Activated naive CD8-positive, alpha-beta T cell treated with anti-CD3 and anti-CD28 coated beads for 36 hours (primary cell): ENCODE measurements at places on chromosomes 3 and 15. TPM values are rescaled to one million over a fixed set of nuclear protein-coding genes. Genes with fewer than 3 reads are reported as not detected.

- no peaks in the 10 kb centered on the region for H3K36me3 ChIP-seq
- no peak overlapping the region for H3K4me3 ChIP-seq
- DNase-seq: no peak
- peaks cover 10% of the 10 kb centered on the region for H3K4me1 ChIP-seq
- no peaks in the 10 kb centered on the region for H3K27me3 ChIP-seq
Measured at GRCh38 chr15:50800715-50801114, 35.2 kb upstream of the SPPL2A start.

DNA sequence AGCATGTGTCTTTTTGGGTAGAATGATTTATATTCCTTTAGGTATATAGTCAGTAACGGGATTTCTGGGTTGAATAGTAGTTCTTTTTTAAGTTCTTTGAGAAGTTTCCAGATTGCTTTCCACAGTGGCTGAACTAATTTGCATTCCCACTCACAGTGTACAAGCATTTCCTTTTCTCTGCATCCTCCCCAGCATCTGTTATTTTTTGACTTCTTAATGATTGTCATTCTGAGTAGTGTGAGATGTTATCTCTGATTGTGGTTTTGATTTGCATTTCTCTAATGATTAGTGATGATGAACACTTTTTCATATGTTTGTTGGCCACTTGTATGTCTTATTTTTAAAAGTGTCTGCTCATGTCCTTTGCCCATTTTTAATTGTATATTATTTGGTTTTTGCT is 337.6 kb downstream of the EFHB start:
- H3K4me3 ChIP-seq: no peak overlapping the region
- peaks cover 4% of the 10 kb centered on the region for H3K27me3 ChIP-seq
- H3K27ac ChIP-seq: no peak overlapping the region
- H3K4me1 ChIP-seq: no peaks in the 10 kb centered on the region
- DNase-seq: no peak

DNA sequence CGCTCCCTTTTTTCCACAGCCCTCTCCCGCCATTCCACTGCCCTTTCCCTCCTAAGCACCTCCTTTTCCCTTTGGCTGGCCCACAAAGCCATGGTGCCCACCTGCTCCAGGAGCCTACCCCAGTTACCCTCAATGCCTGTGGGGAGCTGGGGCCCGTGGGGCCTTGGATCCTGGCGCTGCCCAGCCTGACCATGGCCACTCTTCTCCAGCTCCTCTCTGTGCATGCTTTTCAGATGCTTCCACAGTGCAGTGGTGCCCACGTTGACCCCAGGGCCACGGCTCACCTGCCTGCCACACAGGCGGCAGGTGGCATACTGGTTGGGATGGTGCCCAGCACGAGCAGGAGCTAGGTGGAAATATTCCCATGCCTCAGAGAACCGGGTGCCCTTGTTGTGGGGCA is 1.5 kb downstream of the ZBED2 start:
- H3K27me3 ChIP-seq: no peaks in the 10 kb centered on the region
- H3K4me1 ChIP-seq: peaks cover 67% of the 10 kb centered on the region
- H3K4me3 ChIP-seq: peak overlapping the region; percentile 89
- peaks cover 85% of the 10 kb centered on the region for H3K36me3 ChIP-seq
- peak overlapping the region; percentile 93 for H3K27ac ChIP-seq

DNA sequence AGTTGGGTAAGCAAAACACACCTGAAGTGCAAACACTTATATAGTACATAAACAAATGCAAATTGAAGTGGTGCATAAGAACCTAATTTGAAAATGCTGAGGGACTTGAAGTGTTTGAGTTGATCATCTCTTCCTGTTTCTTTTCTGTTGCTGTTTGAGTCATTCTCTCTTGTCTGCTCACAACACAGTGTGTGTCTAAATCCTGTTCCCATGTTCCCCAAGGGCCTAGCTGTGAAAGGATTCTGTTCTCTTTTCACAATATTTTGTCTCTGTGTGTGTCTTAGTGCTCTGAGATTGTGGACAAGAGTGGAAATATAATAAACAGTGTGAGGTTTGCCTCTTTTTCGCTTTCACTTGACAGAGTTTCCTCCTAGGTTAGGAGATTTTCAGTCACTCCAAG is 6.1 kb downstream of the CD96 start:
- H3K36me3 ChIP-seq: peaks cover 43% of the 10 kb centered on the region
- H3K27ac ChIP-seq: no peak overlapping the region
- peaks cover 37% of the 10 kb centered on the region for H3K4me1 ChIP-seq
- no peak overlapping the region for H3K4me3 ChIP-seq
- no peaks in the 10 kb centered on the region for H3K27me3 ChIP-seq

GRCh38 chr3:56347219-56347871 is 120.9 kb downstream of the ERC2 start:
- DNase-seq: peak; percentile 28
- no peaks in the 10 kb centered on the region for H3K36me3 ChIP-seq
- no peak overlapping the region for H3K27ac ChIP-seq

DNA sequence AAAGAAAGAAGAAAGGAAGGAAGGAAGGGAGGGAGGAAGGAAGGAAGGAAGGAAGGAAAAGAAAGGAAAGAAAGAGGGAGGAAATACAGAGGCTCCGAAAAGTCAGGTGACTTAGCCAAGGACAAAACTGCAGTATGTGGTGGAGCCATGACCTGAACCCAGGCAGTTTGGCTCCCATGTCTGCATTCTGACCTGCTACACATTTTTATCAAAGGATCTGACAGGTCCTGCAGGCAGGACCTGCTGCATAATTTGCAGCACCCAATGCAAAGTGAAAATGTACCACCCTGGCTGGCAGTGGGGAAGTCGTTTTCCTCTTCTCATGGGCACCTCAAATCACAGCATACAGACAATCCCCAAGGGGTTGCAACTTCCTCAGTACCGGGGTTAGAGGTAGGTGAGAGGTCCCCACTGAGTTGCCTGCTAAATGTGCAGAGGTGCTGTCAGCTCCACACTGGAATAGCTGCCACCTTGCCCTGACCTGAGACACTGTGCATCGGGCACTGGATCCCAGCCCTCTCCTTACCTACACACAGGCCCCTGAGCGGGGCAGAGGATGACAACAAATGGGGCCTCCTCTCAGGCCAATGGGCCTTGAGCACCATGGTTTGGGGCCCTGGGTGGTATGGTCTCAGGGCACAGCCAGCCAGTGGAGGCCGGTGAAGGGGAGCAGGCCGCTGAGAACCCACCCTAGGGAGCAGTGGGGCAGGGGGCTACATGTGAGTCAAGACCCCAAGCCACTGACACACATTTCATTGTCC is 175.1 kb downstream of the SHQ1 start:
- H3K4me3 ChIP-seq: no peak overlapping the region
- no peaks in the 10 kb centered on the region for H3K36me3 ChIP-seq
- no peak for DNase-seq
- H3K4me1 ChIP-seq: peaks cover 4% of the 10 kb centered on the region
- no peak overlapping the region for H3K27ac ChIP-seq

DNA sequence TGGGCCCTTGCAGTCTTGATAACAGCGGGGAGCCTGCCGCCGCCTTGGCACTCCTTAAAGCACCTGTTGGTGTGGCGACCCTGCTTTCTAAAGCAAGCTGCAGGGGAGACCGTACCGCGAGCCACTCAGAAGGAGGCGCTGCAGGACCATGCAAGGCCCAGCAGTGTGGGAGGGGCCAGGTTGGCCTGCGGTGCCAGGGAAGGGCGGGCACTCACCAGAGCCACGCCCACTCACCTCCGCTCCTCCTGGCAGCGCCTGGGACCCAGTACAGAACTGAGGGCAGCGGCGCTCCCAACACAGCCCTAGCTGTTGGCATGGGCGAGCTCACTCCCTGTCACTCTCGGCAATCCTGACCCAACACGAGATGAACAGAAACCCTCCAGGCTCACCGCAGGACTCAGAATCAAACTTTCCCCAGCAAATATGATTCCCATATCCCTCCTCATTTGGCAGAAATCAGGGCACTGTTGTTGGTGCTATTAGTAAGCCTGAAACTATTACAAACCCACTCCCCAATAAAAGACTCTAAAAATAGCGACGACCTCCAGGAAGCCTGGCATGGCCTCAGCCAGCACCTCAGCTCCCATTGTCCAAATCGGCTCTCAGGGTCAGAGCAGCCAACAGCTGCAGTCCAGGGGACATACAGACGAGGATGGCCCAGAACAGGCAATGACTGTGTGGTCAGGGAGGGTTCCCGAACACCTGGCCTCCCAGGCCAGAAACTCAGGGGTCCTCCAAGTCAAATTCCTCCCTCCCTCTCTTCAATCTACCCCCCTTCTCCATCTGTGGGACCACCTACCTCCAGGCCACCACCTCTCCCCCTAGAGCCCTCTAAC is 77.2 kb downstream of the TBC1D2B start:
- peak; percentile 75 for DNase-seq
- H3K27ac ChIP-seq: peak overlapping the region; percentile 7
- no peaks in the 10 kb centered on the region for H3K27me3 ChIP-seq
- H3K4me1 ChIP-seq: peaks cover 16% of the 10 kb centered on the region

DNA sequence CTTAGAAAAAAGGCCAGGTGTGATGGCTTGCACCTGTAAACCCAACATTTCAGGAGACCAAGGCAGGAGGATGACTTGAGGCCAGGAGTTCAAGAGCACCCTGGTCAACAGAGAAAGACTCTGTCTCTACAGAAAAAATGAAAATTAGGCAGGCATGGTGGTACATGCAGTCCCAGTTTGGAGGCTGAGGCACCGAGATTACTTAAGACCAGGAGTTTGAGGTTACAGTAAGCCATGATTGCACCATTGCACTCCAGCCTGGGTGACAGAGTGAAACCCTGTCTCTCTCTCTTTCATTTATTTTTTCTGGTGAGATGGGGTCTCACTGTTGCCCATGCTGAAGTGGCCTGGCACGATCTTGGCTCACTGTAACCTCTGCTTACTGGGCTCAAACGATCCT is 24.7 kb downstream of the IP6K1 start:
- H3K4me3 ChIP-seq: no peak overlapping the region
- H3K27me3 ChIP-seq: no peaks in the 10 kb centered on the region
- no peaks in the 10 kb centered on the region for H3K36me3 ChIP-seq
- no peak overlapping the region for H3K27ac ChIP-seq
- DNase-seq: no peak

GRCh38 chr3:123559040-123559861 is 25.6 kb downstream of the HACD2 start:
- H3K4me3 ChIP-seq: no peak overlapping the region
- H3K4me1 ChIP-seq: peaks cover 11% of the 10 kb centered on the region
- no peaks in the 10 kb centered on the region for H3K27me3 ChIP-seq
- no peak for DNase-seq
- peaks cover 21% of the 10 kb centered on the region for H3K36me3 ChIP-seq

Gene SCAP
- 58.4 TPM for total RNA-seq

Gene LRRC34
- 4.0 TPM for total RNA-seq

Gene SIDT1
- 18.0 TPM for total RNA-seq

Gene EXD1
- total RNA-seq: not detected
